Kidney (tissue), 22 donors: ENCODE measurements at places on chromosomes 16 and 17. TPM values are rescaled to one million over a fixed set of nuclear protein-coding genes. Genes with fewer than 3 reads are reported as not detected.

DHRS7C gene
- not detected for polyA plus RNA-seq

SLC35G6 gene
- not detected for polyA plus RNA-seq

ZNF624 gene
- 0.90 TPM for polyA plus RNA-seq

- no peak for DNase-seq
Observed at GRCh38 chr16:58678716-58679115, 5.9 kb downstream of the SLC38A7 start.

DNA sequence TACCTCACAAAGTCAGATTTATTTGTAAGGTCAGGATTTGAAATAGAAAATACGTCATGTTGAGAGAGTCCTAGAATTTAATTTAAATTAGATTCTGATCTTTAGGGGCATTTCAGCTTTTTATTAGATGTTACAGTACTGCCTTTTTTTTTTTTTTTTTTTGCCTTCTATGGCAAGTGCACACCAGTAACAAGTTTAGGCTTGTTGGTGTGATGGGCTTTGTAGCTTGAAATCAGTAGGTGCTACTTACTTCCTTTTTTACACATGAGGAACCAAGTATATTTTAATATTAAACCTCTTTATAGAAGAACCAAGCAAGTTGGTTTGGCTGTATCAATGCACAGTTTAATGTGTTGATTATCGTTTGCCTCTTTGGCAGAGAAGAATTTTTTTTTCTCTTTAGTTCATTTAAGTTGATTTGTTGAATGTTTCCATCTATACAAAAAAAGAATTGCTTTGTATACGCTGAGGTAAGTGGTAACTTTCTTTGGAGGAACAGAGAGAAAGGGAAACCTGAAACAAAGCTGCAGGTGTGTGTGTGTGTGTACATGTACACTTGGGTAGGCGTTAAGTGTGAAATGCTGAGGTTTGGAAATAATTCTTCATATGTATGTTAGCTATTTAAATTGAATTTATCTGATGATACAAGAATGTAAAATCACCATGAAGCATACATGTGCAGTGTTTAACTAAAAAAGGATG lies 15.7 kb downstream of the RBL2 start:
- no peak for DNase-seq

DNA sequence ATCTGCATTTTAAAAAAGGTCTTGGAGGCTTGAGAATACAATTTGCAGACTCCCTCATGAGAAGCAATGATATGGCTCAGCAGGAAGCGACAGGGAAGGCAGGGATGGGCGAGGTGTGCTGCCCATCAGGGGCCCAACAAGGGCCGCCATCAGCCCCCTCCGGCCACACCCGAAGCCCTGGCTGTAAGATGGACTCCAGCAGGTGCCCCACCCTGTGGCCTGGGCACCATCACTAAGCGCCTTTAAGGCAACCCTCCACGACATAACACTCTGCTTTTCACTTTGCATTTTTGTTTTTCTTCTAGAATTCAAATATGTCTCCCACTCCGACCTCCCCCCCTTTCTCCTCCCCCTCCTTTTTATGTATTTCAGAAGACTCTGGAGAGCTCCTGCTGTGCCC lies 52.2 kb upstream of the RCVRN start:
- no peak for DNase-seq

GRCh38 chr16:53779186-53779585 lies 75.2 kb downstream of the FTO start:
- DNase-seq, result no peak

- DNase-seq, result no peak
Observed at GRCh38 chr16:68417711-68418301, 30.5 kb downstream of the SMPD3 start.

DNA sequence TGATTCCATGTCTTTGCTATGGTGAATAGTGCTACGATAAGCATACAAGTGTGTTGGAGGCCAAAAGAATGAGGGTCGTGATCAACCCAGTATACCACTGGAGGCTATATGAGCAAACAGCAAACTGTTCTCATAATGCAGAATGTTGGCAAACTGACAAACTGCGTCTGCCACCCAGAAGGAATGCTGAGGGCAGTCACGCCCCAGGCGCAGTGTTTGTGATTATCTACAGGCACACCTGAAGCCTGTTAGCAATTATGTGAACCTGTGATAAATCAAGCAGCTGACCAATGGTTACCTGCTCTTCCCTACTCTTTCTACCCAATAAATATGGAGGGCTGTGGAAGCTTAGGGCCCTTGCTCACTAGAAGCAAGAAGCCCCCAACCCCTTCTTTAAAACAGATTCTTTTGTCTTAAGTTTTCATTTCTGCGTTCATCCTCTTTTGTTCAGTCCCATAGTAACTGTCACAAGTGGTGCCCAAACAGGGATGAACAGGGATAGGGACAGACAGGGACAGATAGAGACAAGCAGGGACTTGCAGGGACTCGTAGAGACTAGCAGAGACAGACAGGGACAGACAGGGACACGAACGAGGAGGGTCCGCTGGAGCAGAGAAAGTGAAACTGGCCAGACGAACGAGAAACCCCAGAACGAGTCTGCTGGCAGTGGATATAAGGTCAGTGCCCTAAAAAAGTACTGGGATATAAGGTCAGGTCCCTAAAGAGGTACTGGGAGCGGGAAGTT lies 25.1 kb downstream of the CD300LG start:
- no peak for DNase-seq
